Neural crest cell (in vitro differentiated cells): ENCODE measurements at places on chromosomes 1 and 21. TPM values are rescaled to one million over a fixed set of nuclear protein-coding genes. Genes with fewer than 3 reads are reported as not detected.
A peak's percentile ranks its signal among the peaks of the same experiment; 100 is the strongest.

- H3K27ac ChIP-seq, result no peak overlapping the region
- H3K4me1 ChIP-seq, result peaks cover 5% of the 10 kb centered on the region
- DNase-seq, result no peak
- H3K4me3 ChIP-seq, result no peak overlapping the region
- H3K27me3 ChIP-seq, result no peaks in the 10 kb centered on the region
- peaks cover 4% of the 10 kb centered on the region for H3K36me3 ChIP-seq
Measured at GRCh38 chr21:42187976-42188653, 30.8 kb upstream of the ABCG1 start.

DNA sequence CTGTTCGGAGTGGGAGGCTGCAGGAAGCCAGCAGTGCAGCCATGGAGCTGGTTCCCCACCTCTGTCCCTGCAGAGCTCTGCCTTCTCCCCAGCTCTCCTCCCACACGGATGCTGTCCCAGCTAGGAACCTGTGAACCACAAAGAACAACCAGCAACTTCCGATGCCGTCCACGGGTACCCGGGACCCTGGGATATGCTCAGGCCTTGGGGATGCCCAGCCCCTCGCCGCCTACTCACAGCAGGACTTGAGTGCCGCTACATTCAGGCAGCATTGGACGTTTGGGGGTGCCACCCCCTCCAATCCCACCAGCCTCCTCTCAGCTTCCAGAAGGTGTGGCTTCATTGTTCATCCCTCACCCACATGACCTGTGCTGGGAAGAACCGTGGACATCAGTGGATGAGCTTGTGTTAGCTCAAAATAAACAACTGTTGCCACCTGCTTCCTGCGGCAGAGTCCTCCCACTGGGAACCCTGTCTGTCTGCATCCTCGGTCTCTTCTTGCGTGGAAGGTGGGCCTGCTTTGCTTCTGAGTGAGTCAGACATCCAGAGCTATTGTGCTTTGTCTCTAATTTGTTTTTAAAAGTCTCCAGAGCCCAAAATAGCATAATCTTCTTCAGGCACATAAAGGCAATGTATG lies 20.1 kb upstream of the AJAP1 start:
- H3K27ac ChIP-seq, result peak overlapping the region; percentile 50
- no peaks in the 10 kb centered on the region for H3K36me3 ChIP-seq
- H3K4me3 ChIP-seq, result no peak overlapping the region
- H3K4me1 ChIP-seq, result peaks cover 22% of the 10 kb centered on the region

GRCh38 chr1:27521336-27521831 lies 31.4 kb upstream of the WASF2 start:
- H3K36me3 ChIP-seq, result no peaks in the 10 kb centered on the region
- no peak overlapping the region for H3K27ac ChIP-seq
- H3K27me3 ChIP-seq, result peaks cover under 1% of the 10 kb centered on the region
- no peak for DNase-seq

DNA sequence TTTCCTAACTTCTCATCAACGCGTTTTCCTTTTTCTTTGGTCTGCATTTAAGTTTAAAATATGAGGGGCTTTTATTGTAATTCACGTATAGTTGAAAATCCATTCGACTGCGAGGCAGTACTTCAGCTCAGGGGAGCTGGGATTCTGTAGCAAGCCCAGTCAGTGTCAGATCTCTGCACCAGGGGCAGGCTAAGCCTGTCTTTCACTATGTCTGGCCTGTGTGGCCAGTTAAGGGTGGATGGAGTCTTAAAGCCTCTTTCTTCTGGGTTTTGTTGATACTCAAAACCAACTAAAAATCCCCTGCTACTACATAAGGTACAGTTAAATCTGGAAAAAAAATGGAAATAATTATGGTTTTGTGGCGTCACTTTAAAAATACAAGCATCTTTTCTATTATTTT lies 124.7 kb downstream of the TYW3 start:
- no peak overlapping the region for H3K4me3 ChIP-seq
- no peak for DNase-seq
- peak overlapping the region; percentile 90 for H3K27ac ChIP-seq

- H3K27ac ChIP-seq, result no peak overlapping the region
- no peaks in the 10 kb centered on the region for H3K36me3 ChIP-seq
- no peaks in the 10 kb centered on the region for H3K4me1 ChIP-seq
- no peak overlapping the region for H3K4me3 ChIP-seq
Measured at GRCh38 chr1:229980009-229980408, 87.0 kb upstream of the GALNT2 start.

DNA sequence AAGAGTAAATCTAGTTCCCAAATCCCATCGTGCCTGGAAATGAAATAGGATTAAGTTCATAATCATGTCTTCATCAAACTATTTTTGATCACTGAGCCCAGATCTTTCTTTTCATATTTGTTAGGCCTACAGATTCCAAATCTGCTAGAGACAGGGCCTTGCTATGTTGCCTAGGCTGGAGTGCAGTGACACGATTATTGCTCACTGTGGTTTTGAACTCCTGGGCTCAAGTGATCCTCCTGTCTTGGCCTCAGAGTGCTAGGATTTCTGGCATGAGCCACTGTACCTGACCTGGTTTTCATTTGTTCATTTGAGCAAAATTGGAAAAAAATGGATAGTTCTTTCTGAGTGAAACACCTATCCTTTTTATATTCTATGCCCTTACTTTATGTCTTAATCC lies 28.0 kb upstream of the DIPK1A start:
- no peak for DNase-seq
- H3K36me3 ChIP-seq, result no peaks in the 10 kb centered on the region

- H3K27me3 ChIP-seq, result no peaks in the 10 kb centered on the region
- H3K4me1 ChIP-seq, result peaks cover 3% of the 10 kb centered on the region
- H3K36me3 ChIP-seq, result no peaks in the 10 kb centered on the region
- H3K4me3 ChIP-seq, result no peak overlapping the region
- no peak overlapping the region for H3K27ac ChIP-seq
- no peak for DNase-seq
Measured at GRCh38 chr1:84401156-84401555, 2.9 kb downstream of the DNASE2B start.

DNA sequence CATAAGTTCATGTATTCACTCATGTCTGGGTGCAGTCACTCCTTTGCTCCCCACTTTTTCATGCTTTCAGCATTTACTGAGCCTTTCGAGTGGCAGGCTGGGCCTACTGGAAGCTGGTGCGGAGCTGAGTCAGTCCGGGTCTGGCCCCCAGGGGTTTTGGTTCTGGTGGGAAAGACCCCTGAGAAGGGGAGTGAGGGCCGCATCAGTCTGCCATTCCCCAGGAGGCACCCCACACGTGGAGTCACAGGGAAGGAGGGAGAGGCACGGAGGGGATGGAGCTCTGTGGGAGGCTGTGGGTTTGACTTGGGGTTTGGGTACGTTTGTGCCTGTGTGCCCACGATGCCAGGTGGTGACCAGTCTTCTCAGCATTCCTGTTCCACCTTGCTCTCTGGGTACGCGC lies 87.9 kb downstream of the PTPRU start:
- no peaks in the 10 kb centered on the region for H3K36me3 ChIP-seq
- H3K4me3 ChIP-seq, result no peak overlapping the region
- H3K4me1 ChIP-seq, result peaks cover 9% of the 10 kb centered on the region
- no peak overlapping the region for H3K27ac ChIP-seq
- H3K27me3 ChIP-seq, result no peaks in the 10 kb centered on the region

DNA sequence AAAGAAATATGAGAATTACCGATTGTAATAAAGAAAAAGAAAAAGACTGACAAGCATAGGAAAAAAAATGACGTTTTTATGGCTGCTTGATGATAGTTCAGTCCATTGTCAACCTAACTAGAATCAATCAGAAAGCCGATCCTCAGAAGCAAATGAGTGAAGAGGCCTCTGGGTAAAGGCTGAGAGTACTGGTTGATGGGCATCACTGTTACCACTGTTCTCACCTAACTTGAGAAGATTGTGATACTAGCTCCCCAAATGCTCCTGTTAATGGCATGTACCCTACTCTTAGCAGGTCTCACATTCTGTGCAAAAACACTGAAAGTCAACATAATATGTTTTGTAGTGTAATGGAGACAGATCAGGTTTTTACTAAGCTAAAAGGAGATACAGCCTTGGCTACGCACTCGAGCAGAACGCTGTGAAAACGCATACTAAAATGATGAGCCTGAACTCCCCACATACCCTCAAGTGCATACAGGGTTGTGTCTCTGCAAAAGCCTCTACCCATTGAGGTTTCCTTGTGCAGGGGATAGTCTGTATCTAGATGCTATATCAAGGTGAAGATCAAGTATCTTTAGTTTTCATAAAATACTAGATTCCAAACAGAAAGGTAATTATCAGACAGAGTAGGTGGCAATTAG lies 554.6 kb downstream of the SMYD3 start:
- no peak overlapping the region for H3K4me3 ChIP-seq
- no peak overlapping the region for H3K27ac ChIP-seq
- H3K36me3 ChIP-seq, result no peaks in the 10 kb centered on the region
- no peak for DNase-seq

GRCh38 chr1:28027660-28028059 lies 60.8 kb downstream of the EYA3 start:
- no peaks in the 10 kb centered on the region for H3K4me1 ChIP-seq
- DNase-seq, result no peak
- H3K27me3 ChIP-seq, result no peaks in the 10 kb centered on the region
- peaks cover 6% of the 10 kb centered on the region for H3K36me3 ChIP-seq

DNA sequence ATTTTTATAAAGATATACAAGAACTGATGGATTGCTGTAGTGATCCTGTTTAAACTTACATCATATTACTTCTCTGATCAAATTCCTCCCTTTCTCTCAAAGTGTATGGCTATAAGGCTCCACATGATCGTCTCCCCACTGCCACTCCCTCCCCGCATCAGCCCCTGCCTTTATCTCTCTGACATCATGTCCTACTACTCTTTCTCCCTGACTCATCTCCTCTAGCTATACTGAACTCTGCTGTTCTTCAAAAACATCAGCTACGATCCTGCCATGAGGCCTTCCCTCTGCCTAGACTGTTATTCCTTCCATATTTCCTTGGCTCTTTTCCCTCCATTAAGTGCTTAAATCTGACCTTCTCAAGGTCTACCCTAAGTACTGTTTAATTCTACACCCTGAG lies 22.8 kb downstream of the HFM1 start:
- H3K27me3 ChIP-seq, result no peaks in the 10 kb centered on the region
- DNase-seq, result no peak
- H3K27ac ChIP-seq, result no peak overlapping the region
- H3K36me3 ChIP-seq, result no peaks in the 10 kb centered on the region

GRCh38 chr21:35921471-35921870 lies 138.9 kb downstream of the SETD4 start:
- H3K36me3 ChIP-seq, result no peaks in the 10 kb centered on the region
- H3K4me3 ChIP-seq, result no peak overlapping the region
- no peak overlapping the region for H3K27ac ChIP-seq
- H3K27me3 ChIP-seq, result peaks cover 5% of the 10 kb centered on the region

DNA sequence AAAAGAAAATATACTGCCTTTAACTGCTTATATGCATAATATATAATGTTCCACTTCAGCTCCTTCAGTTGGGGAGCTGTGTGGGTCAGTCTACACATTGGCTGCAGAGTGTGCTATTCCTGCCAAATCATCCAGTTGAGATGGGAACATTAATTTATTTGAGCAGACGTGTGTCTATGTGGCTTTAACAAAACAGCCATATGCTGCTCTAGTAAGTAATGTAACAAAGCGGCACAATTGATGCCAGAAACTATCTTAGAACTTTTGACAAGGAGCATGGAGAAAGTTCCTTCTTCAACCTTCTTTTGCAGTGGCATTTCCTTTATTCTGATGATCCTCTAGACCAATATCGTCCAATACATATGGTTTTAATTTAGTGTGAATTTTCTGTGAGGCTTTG lies 285.9 kb upstream of the C1orf87 start:
- no peak for DNase-seq
- no peak overlapping the region for H3K27ac ChIP-seq
- H3K4me1 ChIP-seq, result no peaks in the 10 kb centered on the region

DNA sequence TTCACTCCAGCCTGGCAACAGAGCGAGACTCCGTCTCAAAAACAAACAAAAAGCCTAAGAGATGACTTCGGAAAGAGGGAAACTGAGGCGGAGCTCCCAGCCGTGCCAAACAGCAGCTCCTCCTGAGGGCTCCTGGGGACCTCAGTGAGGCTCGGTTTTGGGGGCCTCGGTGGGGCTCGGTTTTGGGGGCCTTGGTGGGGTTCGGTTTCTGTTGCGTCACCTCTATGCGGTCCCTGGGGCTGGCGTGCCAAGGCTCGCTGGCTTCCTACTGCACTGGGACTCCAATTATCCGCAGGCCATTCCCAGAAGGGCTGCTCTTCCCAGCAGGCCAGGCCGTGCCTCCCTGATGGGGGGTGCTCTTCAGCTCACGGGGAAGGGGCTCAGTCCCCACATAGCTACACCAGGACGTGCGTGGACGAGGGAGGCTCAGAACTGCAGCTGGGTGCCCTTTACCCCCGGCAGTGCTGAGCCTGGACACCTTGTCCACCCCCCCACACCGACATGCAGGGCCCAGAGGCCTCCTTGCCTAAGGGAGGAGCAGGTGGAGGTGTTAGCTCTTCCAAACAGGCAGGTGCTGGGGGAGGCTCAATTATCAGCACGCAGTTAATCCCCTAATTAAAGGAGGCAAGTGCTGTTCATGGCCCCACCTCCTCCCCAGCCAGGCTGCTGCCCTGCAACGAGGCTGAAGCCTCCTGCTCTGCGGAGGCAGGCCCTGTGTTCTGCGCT lies 5.1 kb upstream of the C1orf159 start:
- peaks cover 3% of the 10 kb centered on the region for H3K36me3 ChIP-seq
- peaks cover 39% of the 10 kb centered on the region for H3K27me3 ChIP-seq
- no peak overlapping the region for H3K4me3 ChIP-seq
- H3K4me1 ChIP-seq, result peaks cover 15% of the 10 kb centered on the region

DNA sequence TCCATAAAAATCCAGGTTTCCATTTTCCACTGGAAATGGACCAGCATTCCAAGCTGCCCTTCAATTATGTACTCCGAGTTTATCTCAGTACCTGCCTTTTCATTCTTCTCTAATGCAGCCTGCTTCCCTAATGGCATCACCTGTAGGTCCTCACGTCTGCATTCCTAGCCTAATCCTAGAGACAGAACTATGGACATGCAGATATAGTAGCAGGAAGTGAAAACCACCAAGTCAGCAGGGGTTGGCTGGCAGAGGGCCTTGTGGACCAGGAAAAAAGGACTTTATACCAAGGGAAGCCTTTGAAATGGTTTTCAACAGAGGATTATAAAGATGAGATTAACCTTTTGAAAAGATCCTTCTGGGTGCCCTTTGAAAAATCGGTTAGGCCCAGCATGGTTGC lies 135.7 kb upstream of the L1TD1 start:
- H3K36me3 ChIP-seq, result peaks cover 3% of the 10 kb centered on the region
- no peak overlapping the region for H3K27ac ChIP-seq
- no peak overlapping the region for H3K4me3 ChIP-seq
- no peaks in the 10 kb centered on the region for H3K4me1 ChIP-seq

DNA sequence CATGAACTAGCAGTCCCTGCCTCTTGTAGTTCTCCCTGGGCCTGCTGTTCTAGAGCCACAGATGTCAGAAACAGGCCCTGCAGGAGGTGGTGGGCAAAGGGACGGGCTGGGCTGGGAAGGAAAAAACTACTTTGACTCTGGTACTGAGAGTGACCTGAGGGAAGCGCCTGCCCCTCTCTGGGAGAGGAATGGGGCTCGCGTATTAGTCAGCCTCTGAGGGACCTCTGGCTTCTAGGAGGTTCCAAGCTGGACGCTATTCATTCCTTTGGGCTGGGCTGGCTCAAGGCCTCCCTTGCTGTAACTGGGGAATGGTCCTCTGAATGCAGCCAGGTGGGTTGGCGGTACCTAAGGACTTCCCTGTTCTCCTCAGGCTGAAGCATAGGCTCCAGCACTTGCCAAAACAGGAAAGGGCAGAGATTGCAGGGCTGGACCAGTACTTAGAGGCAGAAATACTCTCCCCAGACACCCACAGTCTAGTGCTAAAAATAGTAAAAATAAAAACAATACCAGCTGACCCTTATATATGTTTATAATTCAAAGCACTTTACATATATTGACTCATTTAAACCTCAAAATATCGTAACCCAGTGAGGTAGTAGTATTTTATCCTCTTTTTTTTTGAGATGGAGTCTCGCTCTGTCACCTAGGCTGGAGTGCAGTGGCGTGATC lies 7.1 kb downstream of the POMGNT1 start:
- peaks cover 8% of the 10 kb centered on the region for H3K4me1 ChIP-seq
- H3K4me3 ChIP-seq, result no peak overlapping the region

The RNU1-2 gene
- 2,478 and 3,042 TPM in 2 replicates for total RNA-seq

The NT5C1A gene
- total RNA-seq, result not detected in 2 replicates

The SORT1 gene
- 60.8 and 61.6 TPM in 2 replicates for total RNA-seq

The ACTN2 gene
- 0.54 and 0.91 TPM in 2 replicates for total RNA-seq
